ENCODE measurements at places on chromosomes 6 and 20.

DNA sequence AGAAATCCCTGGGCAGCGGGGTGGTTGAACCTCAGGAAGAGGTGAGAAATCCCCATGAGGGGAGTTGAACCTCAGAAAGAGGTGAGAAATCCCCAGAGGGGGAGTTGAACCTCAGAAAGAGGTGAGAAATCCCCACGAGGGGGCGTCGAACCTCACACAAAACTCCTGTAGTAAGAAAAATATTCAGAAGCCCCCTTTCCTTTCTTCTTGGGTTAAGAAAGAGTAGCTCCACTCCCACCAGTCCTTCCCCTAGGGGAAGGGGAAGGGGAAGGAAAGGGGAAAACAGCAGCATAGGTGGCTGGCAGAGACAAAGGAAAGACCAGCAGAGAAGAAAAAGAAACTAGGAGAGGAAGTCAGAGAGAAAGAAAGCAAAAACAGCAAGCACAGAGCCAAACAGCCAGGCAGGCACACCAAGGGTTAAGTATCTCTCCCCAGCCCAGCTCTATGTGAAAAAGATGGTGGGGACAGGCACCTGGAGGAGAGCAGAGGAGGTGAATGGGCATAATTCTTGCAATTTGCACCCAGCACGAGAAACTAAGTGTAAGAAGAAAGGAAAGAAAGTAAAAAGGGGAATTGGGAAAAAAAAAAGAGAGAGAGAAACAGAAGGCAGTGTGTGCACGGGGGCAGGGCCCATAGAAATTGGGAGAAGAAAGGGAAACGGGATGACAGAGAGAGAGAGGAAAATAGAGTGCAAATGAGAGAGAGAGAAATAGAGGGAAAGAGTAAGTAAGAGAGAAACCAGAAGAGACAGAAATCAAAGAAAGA is 88.2 kb downstream of the PLG start:
- no peak for DNase-seq

DNA sequence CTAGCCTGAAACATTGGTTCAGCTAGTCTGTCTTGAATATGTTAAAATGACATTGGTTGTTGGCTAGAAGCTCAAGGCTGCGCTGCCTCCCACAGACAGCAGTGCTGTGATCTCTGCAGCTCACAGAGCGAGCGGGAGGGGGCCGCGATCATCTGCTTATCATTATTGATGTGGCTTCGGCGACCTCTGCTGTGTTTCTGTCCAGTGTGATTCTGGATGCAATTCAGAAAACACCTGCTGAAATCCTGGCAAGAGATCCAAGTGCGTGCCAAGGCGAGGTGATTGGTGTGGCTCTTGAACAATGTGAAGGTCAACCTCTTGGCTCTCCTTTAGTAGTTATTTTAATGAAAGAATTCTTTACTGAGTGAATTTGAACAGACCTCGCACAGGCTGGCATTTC is 142.3 kb upstream of the SASH1 start:
- DNase-seq = no peak

GRCh38 chr6:56002336-56002735 is 126.9 kb upstream of the BMP5 start:
- DNase-seq = no peak

DNA sequence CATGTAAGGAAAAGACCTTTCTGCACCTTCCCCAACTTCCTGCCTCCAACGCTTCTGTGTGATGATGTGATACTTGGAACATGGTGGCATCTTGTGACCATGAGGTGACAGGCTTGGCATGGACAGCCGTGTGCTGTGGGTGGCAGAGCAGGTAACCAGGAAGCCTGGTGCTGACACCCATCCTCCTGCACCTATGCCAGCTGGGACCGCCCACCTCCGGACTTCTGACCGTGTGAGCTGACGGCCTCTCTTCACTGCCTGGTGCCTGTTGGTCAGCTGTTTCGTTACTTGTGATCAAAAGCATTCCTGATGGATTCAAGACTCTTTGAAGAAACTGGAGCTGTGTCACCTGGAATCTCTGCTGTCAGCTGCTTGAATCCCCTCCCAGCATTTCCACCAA is 70.3 kb downstream of the TMEM242 start:
- DNase-seq = no peak

DNA sequence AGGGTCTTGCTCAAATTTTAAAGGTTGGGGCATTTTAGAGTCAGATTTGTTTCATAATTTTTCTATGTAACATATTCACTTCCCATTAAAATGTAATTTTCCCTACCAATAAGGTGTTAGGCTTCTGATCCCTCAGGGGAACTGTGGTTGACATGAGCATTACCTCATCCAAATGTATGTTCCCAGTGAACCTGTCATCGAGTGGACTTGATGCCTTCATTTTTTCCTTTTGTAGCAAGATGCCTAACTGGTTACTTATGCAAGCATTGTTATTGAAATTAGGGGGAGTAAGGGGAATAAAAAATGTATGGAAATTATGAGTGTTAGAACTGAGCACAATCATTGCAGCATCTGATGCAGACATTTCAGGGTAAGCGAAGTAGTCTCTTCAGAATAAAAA is 360.5 kb downstream of the BCKDHB start:
- no peak for DNase-seq

DNA sequence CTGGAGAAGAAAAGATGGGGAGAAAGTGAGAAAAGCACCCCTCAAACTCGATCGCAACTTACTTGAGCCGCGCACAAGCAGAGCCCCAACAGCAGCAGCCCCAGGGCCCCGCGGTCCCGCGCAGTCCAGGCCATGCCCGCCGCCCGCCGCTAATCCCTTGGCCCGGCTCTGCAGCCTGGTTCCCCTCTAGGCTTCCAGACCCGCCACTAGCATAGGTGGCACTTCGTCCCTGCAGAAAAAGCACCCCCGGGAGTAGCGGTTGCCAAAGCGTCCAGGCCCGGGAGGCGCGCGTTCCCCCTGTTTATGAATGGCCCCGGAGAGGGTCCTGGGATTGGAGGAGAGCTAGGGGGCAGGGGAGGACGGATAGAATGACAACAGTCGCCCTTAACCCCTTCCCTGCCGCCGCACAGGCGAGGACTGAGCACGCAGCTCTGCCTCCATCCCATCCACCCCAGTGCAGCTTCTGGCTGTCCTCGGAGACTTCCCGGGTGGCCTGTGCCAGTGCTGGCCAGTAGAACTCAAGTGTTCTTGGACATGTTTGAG is 19.9 kb downstream of the COL9A1 start:
- DNase-seq = no peak

GRCh38 chr6:22147921-22148776 is 148.7 kb downstream of the PRL start:
- peak; percentile 92 for DNase-seq

DNA sequence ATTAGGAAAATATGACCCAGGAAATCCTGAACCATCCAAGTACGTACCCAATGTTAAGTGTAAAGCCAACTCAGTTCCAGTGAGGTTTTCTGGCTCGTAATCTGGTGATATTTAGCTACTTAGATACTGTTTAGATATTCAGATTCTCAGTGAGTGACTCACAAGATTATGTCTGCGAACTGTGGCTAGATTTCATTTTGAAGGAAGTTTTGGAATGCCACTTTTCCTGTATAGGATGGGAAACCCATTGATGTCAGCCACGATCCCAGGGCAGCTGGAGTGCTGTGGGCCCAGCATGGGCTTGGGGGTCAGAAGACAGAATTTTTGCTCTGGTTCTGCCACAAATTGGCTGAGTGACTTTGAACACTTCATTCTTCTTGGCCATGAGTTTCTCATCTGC is 76.3 kb downstream of the TMEM170B start:
- peak; percentile 98 for DNase-seq

DNA sequence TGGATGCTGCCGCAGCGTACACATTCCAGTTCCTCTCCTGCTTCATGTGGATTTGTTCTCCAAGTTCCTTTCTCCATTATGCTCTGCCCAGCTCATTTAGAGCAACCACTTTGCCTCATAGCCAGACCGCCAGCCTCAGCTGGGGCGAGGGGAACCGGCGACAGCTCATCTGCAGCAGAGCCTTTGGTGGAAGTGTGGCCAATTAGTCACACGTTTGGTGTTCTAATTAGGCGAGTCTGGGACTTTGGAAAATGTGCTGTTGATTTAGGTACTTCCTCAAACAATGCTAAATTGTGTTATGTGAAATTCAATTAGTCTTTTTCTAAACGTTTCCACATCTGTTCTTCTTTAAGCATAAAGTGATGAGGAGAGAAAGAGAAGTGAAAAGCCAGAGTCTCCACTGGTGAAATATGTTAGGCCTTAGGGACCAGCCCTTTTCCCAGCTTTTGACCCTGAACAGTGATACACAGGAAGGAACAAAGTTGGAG is 217.9 kb downstream of the TBX18 start:
- no peak for DNase-seq

- DNase-seq = no peak
Measured at GRCh38 chr6:139649732-139650131, 275.3 kb upstream of the CITED2 start.

DNA sequence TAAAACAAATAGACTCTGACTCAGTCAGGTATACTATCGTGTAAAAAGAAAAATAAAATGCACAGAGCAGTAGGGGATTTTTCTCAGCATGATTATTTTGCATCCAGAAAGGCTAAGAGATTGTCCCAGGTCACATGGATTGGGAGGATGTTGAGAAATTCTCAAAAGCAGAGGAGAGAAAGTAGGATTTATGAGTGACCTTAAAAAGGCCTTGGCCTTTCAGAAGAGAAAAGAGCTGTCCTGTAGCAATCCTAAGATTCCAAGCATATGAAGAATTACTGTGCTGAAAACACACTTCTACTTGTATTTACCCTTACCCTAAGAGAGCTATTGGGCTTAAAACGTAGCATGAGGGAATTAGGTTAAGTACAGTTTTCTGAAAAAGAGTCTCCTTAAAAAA is 149.7 kb upstream of the ENPP5 start:
- no peak for DNase-seq

- DNase-seq = no peak
Measured at GRCh38 chr6:107821591-107821990, 2.5 kb downstream of the SCML4 start.

DNA sequence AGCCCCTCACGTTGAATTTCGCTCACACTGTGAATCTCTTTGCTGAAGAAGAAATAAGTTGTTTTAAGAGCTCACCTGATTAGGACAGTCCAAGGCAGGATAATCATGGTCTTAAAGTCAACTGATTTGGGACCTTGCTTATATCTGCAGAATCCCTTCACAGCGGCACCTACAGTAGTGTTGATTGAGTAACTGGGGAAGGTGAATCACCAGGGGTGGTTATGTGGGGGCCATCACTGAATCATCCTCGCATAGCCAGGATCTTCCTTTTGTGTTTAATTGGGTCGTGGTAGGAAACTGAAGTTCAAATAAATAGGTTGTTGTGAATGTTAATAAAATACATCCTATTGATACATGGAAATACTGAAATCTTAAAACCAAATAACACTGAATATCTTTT is 20.2 kb upstream of the MICA start:
- no peak for DNase-seq

DNA sequence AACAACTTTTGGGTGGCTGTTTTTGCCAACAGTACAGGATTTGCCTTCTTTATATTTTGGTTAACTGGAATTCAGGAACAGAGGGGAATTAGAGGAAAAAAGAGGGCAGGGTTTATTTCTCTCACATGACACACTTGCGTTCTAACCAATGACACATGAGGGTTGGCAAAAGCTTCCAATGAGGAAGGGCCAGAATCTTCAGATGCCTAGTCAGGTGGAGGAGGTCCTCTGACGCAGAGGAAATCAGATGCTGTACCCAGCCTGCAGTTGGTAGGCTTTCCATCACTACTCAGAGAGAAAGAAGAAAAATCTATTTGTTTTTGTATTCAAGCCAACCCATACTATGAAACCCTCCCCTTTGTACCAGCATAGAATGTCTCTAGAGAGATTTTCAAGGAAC is 20.8 kb downstream of the TM9SF4 start:
- no peak for DNase-seq

- no peak for DNase-seq
Measured at GRCh38 chr6:78251931-78252330, 599.1 kb downstream of the MEI4 start.

GRCh38 chr6:64040113-64040512 is 404.5 kb downstream of the PHF3 start:
- peak; percentile 57 for DNase-seq

DNA sequence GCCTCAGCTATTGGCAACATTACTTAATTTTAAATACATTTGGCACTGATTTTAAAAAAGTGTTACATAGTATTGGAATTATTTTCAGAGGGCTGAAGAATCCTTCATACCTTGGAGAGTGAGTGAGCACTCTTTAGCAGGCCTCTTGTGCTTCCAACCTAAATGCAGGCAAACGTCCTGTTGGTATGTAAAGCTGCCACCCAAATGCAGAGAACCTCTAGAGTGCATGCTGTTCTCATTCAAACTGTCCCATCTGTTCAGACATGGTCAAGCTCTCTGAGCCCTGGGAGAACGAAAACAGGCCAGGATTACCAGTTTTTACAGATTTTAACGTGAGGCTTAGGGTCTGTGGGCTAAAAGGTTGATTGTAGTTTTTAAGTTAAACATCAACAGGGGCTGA is 378.0 kb upstream of the FLRT3 start:
- no peak for DNase-seq

GRCh38 chr6:170165085-170165470 is 125.8 kb downstream of the DLL1 start:
- DNase-seq = no peak

DNA sequence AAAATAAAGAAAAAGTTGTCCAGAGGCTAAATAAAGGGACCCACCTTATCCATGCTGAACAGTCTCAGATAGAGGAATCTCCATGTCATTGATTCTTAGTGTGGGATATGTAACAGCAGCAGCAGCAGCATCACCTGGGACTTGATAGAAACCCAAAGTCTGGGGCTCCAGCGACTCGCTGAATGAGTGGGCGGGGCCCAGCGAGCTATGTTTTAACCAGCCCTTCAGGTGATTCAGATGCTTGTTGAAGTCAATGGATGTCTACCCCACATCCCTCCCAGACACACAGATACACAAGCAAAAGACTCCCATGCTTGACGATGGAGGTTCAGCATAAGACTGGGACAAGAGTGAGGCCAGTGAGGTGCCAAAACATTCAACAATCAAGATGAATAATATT is 298.6 kb downstream of the UBE3D start:
- no peak for DNase-seq

DNA sequence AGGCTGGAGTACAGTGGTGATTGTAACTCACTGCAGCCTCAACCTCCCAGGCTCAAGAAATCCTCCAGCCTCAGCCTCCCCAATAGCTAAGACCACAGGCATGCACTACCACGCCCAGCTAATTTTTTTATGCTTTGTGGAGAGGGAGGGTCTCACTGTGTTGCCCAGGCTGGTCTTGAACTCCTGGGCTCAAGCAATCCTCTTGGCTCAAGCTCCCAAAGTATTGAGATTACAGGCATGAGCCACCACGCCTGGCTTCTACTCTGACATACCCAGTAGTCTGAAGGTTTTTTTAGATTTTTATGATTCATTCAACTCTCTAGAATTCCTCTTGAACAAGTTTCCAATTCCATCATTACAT is 1.3 kb upstream of the ARHGAP18 start:
- no peak for DNase-seq

All from IMR-90 (cell line).